NCI-H2029 (cell line): ENCODE measurements at places on chromosomes 3 and 15.

GRCh38 chr15:100878648-100879047 is 983 bp upstream of the ALDH1A3 start:
- no peak for DNase-seq

DNA sequence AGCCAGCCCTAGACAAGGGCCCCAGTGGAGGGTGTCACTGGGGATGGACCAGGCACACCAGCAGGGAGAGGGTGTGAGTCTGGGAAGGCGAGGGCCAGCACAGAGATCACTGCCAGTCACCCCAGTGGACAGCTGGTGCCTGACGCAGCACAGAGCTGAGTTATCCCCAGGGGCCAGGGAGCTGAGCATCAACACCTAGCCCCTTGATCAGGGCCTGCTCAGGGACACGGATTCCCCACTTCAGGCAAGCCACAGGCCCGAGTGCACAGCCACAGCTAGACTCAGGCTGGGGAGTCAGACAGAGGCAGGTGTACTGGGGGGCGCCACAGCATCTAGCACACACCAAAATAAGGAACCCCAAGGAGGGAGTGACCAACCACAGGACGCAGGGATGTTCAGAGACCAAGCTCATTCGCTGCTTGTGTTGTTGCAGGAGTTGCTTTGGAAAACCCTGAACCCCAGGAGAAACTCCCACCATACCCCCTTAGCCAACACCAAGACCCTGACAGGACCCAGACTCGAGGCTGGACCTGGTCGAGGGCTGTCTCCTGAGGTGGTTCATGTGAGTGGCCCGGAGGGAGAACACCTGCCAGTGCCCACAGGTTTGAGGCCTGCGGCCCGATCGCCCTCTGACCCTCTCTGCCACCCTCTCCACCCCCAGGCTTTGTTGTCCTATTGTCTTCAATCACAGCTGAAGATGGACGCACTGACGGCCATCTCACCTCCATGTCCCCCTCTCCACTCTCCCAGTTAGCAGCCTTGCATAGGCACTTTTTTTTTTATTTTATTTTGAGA is 146.8 kb downstream of the TPRA1 start:
- no peak for DNase-seq

DNA sequence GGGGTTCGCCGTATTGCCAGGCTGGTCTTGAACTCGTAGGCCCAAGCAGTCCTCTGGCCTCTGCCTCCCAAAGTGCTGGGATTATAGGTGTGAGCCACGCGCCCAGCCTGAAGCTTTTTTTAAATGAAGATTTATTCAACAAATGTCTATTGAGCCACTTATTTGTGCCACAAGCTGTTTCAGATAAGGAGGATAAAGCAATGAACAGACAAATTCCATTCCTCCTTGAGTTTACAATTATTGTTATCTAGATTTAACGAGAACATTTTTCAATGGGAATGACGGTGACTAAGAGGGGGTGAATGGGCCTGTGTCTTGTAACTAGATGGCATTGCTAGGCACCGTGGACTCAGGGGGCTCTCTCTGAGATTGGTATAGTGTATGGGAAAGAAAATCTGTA is 10.2 kb downstream of the PPARG start:
- no peak for DNase-seq

DNA sequence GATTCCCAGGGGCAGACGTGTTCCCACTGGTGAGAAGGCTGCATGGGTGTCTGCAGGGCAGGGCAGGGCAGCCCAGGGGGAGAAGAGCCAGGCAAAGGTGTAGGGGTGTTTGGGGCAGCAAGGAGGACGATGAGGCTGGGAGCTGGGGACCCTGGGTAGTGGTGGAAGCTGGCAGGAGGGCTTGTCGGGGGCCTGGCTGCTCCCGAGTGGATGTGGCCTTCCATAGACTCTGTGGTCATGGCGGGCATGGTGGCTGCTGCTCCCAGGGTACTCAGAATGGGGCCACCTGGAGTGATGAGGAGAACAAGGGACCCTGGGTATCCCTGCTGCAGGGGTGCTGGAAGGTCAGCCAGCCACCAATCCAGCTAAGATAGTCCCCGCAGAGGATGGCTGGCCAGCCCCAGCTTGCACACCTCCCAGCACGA is 107.5 kb downstream of the WNT7A start:
- no peak for DNase-seq

- DNase-seq, result peak; percentile 6
Measured at GRCh38 chr3:159763011-159763601, 225.5 kb upstream of the IL12A start.

DNA sequence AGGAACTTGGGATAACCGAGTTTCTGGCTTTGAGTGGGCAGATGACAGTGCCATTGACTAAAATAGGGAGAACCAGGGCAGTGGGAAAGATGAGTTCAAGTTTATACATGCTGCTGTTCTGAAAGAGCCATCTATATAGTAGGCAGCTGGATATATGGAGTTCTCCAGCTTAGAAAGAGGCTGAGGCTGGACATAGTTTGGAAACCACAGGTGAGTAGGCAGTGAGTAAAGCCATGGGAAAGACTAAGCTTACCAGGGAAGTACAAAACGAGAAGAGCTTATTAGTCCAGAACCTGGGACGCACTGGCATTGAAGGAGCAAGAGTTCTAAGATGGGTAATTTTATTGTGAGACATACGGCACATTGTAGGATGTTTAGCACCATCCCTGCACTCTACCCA is 54.2 kb downstream of the MSL2 start:
- DNase-seq, result no peak

GRCh38 chr3:152557302-152557999 is 277.5 kb upstream of the P2RY1 start:
- no peak for DNase-seq

DNA sequence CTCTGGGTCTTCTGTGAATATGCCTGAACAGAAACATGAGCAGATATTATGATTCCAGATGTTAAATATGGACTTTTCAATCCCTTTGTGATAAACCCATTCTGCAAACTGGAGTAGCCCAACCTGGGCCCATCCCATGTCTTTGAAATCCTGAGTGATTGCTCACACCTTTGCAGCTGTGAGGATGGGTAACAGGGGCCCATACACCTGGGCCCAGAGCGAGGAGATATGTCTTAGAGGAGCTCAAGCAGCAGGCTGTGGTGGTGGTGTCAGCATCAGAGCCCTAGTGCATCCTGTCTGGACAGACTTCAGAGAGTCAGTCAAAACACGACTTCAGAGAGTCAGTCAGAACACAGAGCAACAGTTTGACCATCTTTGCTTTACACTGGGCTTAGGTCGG is 64.9 kb upstream of the LIMD1 start:
- no peak for DNase-seq

DNA sequence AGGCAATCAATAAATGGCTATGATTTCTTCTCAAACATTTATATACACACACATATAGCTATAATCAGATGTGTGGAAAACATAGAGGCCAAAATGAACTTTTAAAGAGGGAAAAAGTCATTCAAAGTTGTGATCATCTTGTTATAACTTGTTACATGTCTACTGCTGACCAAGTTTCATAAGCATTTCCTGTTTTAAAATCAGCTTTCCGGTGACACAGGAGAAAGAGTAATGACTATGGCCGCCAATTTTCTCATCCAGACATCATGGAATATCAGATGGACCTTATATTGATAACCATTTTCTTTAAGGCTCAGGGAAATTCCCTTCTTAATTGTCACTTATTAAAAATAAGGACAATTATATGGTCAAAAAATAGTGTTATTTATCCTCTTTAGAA is 71.7 kb upstream of the AGTR1 start:
- no peak for DNase-seq

- DNase-seq, result no peak
Measured at GRCh38 chr3:177721864-177722785, 524.8 kb upstream of the TBL1XR1 start.

DNA sequence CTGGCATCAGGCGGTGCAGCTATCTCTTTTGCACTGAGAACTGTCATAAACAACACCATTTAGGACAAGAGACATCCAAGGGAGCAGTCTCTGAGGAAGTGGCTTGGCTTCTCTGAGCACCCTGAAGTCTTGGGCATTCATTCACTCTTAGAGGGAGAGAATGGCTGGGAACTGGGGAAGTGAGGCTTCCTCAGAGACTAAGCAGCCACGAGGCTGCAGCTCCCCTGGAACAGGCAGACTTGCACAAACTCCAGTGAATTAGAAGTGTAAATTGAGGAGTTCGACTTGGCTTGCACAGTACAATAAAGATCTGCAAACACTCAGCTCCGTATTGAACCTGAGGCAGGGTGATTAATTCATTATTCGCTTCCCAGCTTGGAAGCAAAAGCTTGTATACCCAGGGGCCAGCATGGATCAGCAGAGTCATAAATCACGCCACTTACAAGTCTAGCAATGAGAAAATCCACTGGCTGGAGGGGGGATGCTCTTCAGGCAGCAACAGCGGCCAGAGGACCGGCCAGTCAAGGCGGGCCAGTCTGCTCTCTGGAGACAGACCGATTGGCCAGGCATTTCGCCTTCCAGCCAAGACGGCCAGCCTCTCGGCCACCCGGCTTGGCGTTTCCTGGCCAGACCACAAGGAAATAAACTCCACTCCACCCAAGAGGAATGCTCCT is 118.8 kb upstream of the ADPGK start:
- DNase-seq, result no peak

DNA sequence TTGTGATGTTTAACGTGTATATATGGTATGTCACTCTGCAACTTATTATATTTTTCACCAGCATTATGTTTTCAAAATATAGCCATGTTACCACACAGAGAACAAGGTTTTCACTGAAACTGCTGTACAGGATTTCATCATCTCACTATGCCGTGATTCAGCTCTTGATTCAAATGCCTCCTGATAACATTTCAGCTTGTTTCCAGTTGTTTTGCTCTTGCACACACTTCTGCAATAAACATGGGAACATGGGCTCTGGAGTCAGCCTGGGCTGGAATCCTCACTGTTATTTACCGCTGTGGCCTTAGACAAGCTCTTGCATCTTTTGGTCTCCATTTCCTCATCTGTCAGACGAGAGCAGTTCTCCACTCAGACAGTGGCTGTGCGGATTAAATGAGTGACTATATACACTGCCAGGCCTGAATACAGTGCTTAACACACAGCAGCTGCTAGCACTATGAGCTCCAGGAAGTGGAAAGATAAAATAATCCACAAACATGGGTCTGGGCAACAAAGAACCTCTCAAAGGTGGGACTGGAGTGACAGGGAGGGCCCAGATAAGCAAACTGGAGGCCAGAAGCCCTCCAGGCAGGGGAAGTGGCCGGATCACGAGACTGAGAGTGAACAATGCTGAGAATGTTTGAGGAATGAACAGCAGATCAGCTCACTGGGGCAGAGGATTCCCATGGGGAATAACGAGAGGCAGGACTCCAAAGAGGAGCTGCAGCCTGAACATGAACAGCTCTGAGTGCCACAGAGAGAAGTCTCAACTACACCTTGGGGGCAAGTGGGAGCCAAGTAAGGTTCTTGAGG is 17.7 kb downstream of the NTRK3 start:
- DNase-seq, result no peak

DNA sequence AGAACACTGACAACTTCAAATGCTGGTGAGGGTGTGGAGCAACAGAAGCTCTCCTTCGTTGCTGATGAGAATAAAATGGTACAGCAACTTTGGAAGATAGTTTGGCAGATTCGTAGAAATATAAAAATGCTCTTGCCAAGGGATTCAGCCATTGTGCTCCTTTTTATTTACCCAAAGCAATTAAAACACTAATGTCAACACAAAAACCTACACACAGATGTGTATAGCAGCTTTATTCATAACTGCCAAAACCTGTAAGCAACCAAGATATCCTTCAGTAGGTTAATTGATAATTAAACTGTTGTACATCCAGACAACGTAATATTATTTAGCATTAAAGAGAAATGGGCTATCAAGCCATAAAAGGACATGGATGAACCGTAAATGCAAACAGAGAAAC is 37.8 kb upstream of the LSAMP start:
- peak; percentile 10 for DNase-seq

- DNase-seq, result no peak
Measured at GRCh38 chr15:85960381-85960780, 119.3 kb upstream of the AGBL1 start.

DNA sequence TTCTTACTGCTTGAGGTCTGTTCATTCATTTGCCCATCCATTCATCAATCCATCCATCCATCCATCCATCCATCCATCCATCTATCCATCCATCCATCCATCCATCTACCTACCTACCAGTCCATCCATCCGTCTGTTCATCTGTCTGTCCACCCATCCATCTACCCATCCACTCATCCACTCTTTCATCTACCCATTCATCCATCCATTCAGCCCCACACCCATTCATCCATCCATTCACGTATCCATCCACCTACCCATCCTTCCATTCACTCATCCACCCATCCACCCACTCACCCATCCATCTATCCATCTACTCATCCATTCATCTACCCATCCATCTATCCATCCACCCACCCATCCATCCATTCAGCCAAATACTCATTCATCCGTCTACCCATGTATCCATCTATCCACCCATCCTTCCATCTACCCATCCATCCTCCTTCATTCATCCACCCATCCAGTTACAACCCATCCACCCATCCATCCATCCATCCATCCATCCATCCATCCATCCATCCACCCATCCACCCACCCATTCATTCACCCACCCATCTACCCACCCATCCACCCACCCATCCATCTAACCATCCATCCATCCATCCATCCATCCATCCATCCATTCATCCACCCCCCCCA is 68.3 kb downstream of the FBLN2 start:
- no peak for DNase-seq

- DNase-seq, result no peak
Measured at GRCh38 chr3:154421083-154421482, 8.9 kb downstream of the GPR149 start.

GRCh38 chr3:183208260-183208659 is 44.8 kb upstream of the B3GNT5 start:
- no peak for DNase-seq

DNA sequence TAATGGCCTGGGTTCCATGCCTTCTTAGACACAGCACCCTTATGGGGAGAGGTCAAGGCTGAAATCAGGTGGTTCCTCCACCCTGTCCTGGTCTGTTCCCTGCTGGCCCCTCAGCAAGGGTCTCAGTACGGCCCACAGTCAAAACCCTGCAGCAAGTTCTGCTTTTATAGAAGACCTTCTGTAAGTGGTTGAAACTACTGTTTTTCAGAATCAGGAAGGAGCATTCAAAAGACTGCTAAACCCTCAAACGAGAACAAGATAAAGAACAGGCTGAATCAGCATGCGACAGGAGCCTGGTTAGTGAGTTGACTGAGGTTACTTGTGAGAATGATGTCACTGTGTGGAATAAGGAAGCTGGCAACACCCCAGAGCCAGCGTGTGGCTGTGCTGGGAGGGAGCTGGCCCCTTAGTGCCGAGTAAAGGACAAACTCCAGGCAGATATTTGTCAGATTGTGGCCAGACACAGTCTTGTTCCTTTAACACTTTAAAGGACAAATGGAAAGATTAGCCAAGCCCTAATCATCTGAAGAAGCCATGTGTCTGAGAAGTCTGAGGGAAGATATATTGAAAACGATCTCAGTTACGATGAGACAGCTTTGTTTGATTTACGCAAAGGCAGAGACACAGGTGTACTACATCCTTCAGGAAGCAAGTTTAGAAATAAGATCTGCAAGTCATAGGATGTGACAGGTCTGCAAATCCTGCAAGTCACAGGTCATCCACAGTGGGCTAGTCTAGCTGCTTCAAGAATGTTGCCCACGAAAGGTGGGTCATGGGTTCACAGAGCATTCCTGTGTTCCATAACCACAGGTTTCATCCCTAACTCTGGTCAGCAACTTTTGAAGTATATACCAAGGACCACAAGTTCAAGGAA is 54.0 kb downstream of the B3GNT5 start:
- peak; percentile 86 for DNase-seq
